Thoracic aorta (tissue), 2 donors: ENCODE measurements at places on chromosomes 13 and 19. TPM values are rescaled to one million over a fixed set of nuclear protein-coding genes. Genes with fewer than 3 reads are reported as not detected.

The ZNF441 gene
- 12.1 TPM for total RNA-seq

The NLRP9 gene
- total RNA-seq = not detected

The RFPL4A gene
- not detected for total RNA-seq

The ZNF749 gene
- 3.0 TPM for total RNA-seq

DNA sequence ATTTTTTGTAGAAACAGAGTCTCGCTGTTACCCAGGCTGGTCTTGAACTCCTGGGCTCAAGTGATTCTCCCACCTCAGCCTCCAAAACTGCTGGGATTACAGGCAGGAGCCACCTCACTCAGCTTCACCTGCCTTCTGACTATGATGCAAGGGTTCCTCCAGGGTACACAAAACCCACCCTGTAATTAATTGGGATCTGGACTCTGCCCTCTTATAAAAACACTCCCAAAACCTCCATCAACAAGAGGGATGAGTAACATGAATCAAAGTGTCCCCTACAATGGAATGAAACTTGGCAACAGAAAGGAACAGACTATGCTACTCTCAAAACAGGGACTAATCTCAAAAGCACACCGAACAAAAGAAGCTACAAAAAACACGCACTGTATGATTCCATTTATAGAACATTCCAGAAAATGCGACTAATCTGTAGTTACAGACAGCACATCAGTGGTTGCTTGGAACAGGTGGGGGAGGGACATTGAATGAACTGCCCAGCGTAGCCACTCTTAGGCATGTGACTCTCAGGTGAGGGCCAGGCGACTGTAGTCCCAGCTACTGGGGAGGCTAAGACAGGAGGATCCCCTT lies 3.2 kb upstream of the PRR36 start:
- H3K27ac ChIP-seq = no peak overlapping the region
- no peaks in the 10 kb centered on the region for H3K36me3 ChIP-seq
- peaks cover 14% of the 10 kb centered on the region for H3K4me1 ChIP-seq

GRCh38 chr19:33292595-33293254 lies 9.6 kb downstream of the CEBPA start:
- DNase-seq = no peak
- H3K27ac ChIP-seq = no peak overlapping the region
- no peak overlapping the region for H3K4me3 ChIP-seq
- H3K4me1 ChIP-seq = peaks cover 7% of the 10 kb centered on the region

DNA sequence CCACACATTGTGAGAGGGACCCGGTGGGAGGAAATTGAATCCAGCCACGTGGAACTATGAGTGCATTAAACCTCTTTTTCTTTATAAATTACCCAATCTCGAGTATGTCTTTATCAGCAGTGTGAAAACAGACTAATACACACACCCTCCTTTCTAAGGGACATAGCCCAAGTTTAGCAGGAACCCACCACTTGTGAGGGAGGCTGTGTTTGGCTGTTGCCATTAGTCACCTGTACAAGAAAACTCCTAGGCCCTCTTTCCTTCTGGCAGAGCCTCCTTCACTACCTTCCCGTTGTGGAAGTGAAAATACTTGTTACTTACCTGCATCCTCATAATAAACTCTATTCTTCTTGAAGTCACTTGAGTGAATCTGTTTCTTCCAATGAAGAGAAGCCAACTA lies 76.3 kb upstream of the FARP1 start:
- H3K4me3 ChIP-seq = no peak overlapping the region
- no peaks in the 10 kb centered on the region for H3K4me1 ChIP-seq
- H3K36me3 ChIP-seq = no peaks in the 10 kb centered on the region
- H3K27me3 ChIP-seq = no peaks in the 10 kb centered on the region
- H3K27ac ChIP-seq = no peak overlapping the region
- no peak for DNase-seq

DNA sequence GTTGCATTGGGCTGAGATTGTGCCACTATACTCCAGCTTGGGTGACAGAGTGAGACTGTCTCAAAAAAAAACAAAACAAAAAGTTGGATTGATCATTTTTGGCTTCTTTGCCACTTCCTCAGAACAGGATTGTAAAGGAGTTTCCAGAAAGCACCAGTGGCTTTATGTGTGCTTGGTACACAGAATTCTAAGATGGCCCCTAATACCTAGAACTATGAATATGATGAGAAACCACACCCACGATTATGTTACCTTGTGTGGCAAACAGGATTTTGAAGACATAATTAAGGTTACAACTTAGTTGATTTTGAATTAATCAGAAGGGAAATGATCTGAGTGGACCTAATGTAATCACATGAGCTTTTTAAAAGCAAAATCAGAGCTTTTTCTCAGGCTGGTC lies 26.5 kb downstream of the CEACAM1 start:
- no peak overlapping the region for H3K4me3 ChIP-seq
- H3K4me1 ChIP-seq = no peaks in the 10 kb centered on the region
- H3K36me3 ChIP-seq = no peaks in the 10 kb centered on the region
- H3K27ac ChIP-seq = no peak overlapping the region
- no peaks in the 10 kb centered on the region for H3K27me3 ChIP-seq
- DNase-seq = no peak

- no peak overlapping the region for H3K27ac ChIP-seq
- H3K4me1 ChIP-seq = no peaks in the 10 kb centered on the region
- H3K4me3 ChIP-seq = no peak overlapping the region
- no peak for DNase-seq
- no peaks in the 10 kb centered on the region for H3K36me3 ChIP-seq
- no peaks in the 10 kb centered on the region for H3K27me3 ChIP-seq
These were observed 470.7 kb downstream of the TSHZ3 start for GRCh38 chr19:30878495-30878894.

- no peaks in the 10 kb centered on the region for H3K36me3 ChIP-seq
- no peak within 1 kb of the TSS for H3K27ac ChIP-seq
- H3K4me1 ChIP-seq = no peaks in the 10 kb centered on the region
- H3K27me3 ChIP-seq = no peaks in the 10 kb centered on the region
These were observed at the start of gene STAP2 for GRCh38 chr19:4338441-4339355. Gene STAP2, minus strand, starts transcription at chr19:4338827. Its CDS starts 74 bp downstream, at chr19:4338753.
